Uterus (tissue), 4 donors: ENCODE measurements at places on chromosomes 5 and 9.

DNA sequence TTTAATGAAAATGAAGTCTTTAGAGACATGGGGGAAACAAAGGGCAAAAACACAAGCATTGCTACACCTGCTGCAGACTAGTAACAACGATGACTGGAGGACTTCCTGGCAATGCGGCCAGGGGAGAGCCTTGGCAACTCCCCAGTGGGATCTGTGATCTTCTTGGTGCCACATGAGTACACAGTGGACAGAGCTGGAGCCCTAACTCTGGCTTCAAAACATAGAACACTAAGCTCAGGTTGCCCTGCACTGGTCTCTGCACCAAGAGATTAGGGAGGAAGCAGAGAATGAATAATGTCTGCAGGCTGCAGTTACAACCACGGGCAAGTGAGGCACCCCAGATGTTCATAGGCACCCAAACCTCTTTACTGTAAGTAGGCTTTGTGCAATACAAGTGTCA is 91.1 kb downstream of the MRPS27 start:
- no peak for DNase-seq

- no peak for DNase-seq
Observed at GRCh38 chr5:178808886-178809285, 50.9 kb upstream of the ZNF354B start.

DNA sequence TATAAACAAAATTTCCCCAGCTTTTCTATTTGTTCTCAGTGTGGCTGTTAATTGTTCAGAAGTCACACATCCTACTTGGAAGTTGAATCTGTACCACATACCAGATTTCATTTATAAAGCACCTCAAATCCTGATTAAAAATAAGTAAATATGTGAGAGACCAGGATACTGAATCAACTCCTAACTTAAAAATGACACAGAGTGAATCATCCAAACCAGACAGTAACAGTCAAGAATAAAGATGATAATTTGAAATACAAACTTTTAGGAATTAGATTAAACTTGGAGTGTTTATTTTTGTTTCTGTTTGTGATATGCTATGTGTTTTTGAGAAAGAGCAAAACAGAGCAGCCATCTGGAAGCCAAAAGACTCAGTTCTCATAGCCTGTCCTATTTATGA is 633.2 kb upstream of the RORB start:
- DNase-seq: no peak

- DNase-seq: no peak
Observed at GRCh38 chr5:159049844-159050315, 49.8 kb downstream of the EBF1 start.

DNA sequence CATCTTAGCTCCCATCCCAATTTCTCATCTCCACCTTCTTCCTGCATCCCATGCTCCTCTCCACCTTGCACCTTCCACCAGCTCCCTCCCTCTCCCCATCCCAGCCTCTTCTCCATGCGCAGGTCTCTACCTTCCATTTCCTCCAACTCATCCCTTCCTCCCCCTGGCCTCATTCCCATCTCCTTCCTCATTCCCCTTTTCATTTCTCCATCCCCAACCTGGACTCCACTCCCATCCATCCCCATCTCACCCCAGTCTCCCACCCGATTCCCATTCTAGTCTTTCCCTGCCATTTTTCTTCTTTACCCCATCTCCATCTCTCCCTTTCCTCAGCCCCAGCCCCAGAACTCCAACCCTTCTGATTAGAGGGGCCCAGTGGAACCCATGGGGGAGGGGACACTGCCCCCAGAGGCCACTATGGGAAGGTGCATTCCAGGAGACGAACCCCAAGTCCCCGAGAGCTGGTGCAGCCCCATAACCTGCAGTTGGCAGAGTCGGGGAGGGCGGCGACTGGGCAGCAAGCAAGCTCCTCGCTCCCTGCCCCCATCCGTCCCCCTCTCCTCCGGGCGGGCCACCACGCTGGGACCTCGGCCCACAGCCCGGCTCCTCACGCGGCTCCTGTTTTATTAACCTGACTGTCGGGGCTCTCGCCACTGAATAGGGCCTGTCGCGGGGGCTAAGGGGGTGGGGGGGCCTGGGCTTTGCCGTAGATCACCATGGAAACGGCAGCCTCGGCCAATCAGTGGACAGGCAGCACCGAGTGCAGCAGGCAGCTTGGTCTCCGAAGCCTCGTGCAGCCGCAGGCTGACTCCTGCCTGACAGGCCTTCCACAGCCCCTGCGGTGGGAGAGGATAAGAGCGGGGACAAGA is 66.7 kb downstream of the PCDH1 start:
- no peak for DNase-seq

GRCh38 chr9:136285501-136286358 is 18.2 kb downstream of the CCDC187 start:
- DNase-seq: no peak
